ENCODE measurements at places on chromosomes 12 and 14.

DNA sequence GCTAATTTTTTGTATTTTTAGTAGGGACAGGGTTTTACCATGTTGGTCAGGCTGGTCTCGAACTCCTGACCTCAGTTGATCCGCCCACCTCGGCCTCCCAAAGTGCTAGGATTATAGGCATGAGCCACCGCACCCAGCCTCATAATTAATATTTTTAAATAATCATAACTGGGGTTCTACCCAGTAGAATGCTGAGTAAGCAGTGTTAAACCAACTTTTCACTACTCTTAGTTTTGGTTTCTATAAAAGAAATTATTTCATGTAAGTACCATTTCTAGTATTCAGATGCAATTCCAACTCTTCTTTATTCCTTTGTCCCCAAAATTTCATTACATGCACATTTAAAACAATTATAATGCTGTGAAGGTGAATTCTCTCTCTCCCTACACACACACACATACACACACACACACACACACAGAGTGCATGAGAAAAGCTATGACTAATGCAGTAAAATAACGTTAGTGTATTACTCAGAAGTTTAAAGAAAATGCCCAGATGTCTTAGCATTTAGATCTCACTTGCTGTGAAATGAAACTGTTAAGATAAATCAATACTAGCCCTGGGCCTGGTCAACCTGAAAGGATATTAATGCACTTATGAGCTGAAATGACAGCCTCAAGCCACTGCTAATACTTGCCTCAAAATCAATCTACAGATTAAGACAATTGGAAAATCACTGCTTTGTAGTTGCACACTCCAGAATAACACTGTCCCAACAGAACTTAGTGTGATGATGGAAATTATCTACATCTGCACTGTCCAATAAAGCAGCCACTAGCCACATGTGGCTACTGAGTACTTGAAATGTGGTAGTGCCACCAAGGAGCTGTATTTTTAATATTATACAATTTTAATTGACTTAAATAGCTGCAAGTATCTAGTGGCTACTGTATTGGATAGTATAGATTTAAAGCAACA lies 36.0 kb downstream of the PTPN21 start:
- DNase-seq = no peak

DNA sequence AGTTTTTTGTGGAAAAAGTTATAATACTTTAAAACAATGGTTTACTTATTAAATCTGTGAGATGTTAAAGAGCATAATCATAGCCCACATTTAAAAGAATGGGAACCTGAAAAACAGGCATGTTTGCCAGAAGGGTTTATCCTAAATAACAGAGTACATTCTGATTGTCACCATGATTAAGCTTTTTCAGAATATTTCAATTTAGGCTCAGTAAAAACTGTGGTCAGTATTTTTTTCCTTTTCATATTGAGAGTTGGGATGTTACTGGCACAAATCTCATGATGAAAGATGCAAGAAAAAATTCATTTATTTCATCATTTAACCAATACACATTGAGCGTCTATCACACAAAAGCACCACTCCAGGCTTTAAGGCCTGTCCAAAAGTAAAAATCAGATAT lies 18.6 kb downstream of the EPS8 start:
- DNase-seq = no peak

DNA sequence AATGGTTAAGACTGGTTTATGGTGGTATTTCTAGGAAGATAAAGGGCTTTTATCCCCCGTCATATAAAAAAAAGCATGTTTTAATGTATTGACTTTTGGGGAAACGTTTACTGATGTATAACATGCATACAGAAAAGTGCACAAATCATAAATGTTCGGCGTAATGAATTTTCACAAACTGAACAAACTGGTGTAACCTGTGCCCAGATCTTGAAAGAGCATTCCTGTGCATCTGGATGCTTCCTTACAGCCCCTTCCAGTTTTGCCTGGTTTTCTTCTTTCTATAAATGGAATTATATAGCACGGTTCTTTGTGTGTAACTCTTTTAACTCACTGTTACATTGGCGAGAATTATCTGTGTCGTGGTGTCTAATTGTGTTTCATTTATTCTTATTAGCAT lies 693.8 kb upstream of the TBX3 start:
- no peak for DNase-seq

DNA sequence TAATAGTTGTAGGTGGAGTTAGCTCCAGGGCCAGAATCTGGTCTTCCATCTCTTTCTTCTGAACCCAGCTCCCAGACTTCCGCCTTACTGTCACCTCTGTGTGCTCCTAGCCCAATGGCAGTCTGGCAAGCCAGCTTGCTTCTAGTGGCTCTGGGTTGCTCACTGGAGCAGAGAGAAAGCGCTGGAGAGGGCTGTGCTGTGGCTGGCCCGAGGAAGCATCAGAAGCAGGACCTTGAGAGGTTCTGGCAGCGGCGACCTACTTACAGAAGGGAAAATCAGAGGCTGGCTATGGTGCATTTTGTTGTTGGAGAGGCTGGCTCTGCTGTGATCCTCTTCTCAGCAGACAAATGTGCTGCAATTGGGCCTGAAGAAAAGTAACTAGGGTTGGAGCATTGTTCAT lies 28.6 kb downstream of the KCNA5 start:
- no peak for DNase-seq

GRCh38 chr12:113416091-113416754 lies 6.0 kb upstream of the SDSL start:
- DNase-seq = no peak

DNA sequence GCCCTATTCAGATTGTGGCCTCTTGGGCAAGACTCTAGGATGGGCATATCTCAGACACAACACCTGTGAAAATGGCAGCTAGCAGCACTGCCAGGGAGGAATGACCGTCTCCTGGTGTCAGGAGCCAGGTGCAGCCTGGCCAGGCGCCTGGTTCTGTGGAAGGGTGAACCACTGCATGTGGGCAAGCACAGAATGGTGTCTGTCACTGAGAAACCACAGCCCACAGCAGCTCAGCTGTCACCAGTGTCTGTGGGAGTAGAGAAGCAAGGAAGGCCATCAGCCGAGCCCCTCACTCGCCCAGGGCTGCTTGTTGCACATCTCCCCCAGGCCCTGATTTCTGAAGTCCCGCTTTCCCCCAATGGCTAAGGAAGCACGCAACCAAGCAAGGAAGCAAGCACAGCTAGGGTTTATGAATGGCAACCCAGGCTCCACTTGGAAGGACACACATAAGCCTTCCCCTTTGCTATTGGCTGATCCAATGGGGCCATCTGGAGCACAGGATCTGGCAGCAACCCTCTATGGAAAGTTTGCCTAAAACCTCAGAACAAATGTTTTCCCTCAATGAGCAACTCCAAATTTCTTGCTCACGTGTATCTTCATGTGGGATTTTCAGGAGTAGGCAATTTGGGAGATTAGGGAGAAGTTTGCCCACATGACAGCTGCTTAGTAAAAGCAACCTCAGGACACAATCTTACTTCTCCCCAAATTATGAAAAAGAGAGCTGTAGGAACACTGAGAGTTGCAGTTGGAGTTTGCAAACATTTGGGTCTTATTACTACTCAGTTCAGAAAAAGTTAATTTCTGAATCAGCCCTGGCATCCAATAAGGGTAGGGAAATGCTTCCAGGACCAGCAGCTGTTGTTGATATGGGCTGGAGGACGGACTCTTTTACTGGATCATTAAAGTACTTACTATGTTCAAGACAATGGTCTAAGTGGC lies 44.7 kb downstream of the GPHB5 start:
- no peak for DNase-seq

DNA sequence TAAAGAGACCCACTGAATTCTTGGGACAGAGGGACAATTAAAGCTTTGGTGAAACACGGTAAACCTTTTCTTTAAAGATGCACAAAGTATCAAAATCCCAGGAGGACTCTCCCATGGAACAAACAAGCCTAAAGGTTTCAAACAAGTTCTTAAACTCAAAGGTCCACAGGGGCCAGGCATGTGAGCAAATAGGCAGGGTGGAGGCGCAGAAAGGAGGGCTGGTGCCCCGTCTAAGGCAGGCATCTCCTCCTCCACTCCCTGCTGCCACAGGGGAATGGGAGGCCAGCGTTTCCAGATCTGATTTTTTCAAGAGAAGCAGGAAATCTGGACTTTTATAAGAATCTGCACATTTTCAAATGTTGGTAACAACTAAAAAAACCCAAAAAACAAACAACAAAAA lies 7.6 kb downstream of the RPS6KL1 start:
- DNase-seq = no peak

- DNase-seq = no peak
These were observed 16.5 kb downstream of the TRAF3 start for GRCh38 chr14:102793531-102794328.

GRCh38 chr14:38079268-38079667 lies 128.4 kb upstream of the SSTR1 start:
- no peak for DNase-seq

GRCh38 chr14:76924371-76925096 lies 98.3 kb downstream of the LRRC74A start:
- DNase-seq = no peak

DNA sequence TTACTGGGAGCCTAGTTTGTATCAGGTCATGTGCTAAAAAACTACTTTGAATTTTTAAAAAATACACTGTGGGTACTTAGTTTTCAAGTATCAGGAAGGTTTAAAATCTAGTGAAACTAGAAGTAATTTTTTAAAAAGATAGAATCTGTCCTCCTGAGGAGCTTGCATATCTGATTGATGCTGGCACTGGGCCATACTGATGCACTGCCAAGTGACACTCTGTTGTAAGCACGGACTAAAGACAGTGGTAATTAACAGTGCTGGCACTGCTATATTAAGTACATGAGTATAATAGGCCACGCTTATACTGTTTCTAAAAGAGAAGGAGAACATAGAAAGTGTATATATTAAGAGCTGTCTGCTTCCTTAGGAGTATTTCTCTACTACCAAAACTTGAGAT lies 10.0 kb upstream of the TBC1D30 start:
- DNase-seq = no peak

- DNase-seq = peak; percentile 80
These were observed 17.3 kb upstream of the YY1 start for GRCh38 chr14:100221533-100222223.

DNA sequence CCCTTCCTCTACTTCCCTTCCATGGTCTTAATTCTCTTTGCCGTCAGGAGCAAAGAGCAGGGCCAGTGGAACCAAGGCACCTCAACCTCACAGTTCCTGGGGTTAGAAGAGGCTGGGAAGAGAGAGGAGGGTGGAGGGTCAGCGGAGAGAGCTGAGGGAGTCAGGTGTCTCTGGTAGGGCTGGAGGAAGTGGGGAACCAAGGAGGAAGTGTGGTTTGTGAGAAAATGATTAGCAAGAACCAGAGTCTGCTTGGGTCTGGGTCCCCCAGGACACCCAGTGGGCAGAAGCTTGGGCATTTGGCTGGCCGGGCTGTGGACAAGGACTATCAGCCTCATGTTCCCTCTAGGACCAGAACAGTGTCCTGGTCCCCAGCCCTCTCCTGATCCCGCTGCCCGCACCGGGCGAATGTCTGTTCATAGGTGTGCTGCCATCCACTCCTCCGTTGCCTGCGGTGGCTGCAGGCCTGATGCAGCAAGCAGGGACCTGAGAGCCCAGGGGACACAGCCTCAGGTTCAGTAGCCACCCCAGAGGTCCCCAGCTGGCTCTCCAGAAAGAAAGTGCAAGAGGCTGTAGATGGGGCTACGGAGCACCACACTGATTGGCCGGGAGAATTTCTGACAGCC lies 2.3 kb downstream of the HOXC12 start:
- DNase-seq = no peak

DNA sequence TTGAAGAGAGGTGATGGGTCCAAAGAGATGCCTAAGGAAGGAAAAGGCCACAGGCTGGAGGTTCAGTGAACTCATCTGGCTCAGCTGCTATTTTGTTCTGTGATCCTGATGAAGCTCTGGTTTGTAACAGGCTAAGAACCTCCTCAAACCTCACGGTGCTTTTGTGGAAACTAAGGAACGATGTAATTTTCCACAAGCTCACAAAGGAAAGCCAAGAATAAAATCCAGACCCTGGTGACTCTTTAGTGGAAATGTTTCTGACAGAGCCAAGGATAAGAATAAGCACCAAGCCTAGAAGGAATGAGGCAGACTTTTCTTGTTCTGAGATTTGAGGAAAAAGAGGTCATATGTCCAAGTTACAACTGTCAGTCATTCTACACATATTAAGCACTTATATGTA lies 93.6 kb downstream of the SLC24A4 start:
- DNase-seq = no peak

DNA sequence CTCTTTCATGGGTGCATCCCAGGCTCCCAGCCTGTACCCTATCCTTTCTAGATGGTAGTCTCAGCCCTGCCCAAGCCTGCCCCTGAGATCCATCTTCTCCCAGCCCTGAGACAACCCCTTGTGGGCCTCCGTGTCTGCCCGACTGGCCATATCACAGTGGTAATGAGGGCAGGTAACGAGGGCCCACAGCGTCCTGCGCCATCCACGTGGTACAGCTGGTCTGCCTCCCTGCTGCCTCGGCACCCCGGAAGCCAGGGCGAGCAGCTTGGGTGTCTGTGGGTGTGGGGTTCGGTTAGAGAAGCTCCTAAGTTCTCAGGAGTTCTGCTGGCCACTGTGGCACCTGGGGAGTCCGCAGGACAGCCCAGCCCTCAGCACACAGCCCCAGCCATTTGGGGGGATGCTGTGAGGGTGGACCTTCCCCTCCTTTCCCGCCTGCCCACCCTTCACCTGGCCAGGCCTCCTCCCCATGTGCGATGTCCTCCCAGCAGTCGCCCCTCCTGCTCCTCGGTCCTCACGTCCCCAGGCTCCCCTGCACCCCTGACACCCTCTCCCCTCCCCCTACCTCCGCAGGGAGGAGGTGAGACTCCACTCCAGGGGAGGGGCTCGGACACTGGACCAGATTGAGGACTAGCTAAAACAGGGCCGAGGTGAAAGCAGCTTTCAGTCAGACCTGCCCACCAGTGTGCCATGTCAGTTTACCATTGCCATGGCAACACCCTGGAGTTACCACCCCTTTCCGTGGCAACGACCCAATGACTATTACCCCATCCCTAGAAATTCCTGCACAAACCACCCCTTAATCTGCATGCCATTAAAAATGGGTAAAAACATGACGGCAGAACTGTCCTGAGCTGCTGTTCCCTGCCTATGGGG lies 69.0 kb downstream of the KIF26A start:
- no peak for DNase-seq
